GM18507 (cell line): ENCODE measurements at places on chromosomes 2 and 18.

DNA sequence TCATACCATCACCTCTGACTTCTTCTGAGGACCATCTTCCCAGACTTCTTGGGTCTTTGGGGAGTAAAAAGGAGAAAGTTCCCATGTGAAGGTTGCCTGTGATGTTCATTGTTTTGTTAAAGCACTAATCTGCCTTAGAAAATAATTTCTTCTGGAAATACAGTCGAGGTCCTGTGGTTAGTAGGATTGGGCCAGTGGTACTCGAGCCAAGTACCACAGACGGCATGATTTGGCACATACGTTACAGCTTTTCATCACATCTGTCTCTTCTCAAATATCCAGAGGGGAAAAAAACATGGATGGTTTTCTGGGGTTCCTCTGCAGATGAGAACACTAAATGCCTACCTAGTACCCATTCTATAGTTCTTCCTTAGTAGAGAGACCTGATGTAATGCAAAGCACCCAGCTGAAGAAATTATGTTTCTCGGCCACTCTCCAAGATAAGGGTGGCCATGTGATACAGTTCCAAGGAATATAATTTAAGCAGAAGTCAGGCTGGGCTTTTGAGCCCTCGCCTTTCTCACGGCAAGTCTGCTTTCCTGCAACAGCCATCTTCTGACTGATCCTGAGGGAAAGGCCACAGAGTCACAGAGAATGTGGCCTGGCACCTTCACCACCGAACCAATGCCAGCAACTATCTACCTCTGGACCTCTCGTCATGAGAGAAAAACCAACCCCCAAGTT lies 161.0 kb downstream of the RNF152 start:
- DNase-seq: no peak

GRCh38 chr18:75441896-75442295 lies 14.4 kb upstream of the SMIM21 start:
- no peak for DNase-seq

GRCh38 chr18:76374330-76375281 lies 120.4 kb downstream of the ZNF516 start:
- DNase-seq: no peak

GRCh38 chr2:102632380-102633175 lies 13.2 kb downstream of the SLC9A2 start:
- no peak for DNase-seq

GRCh38 chr2:175282886-175283285 lies 101.4 kb upstream of the ATP5MC3 start:
- DNase-seq: no peak

- no peak for DNase-seq
These were observed 47.0 kb downstream of the COBLL1 start for GRCh38 chr2:164794432-164795231.
